ENCODE measurements at places on chromosomes 13 and 19.
A peak's percentile ranks its signal among the peaks of the same experiment; 100 is the strongest.

- DNase-seq = no peak
Observed at GRCh38 chr13:101552286-101552685, 99.8 kb downstream of the ITGBL1 start.

DNA sequence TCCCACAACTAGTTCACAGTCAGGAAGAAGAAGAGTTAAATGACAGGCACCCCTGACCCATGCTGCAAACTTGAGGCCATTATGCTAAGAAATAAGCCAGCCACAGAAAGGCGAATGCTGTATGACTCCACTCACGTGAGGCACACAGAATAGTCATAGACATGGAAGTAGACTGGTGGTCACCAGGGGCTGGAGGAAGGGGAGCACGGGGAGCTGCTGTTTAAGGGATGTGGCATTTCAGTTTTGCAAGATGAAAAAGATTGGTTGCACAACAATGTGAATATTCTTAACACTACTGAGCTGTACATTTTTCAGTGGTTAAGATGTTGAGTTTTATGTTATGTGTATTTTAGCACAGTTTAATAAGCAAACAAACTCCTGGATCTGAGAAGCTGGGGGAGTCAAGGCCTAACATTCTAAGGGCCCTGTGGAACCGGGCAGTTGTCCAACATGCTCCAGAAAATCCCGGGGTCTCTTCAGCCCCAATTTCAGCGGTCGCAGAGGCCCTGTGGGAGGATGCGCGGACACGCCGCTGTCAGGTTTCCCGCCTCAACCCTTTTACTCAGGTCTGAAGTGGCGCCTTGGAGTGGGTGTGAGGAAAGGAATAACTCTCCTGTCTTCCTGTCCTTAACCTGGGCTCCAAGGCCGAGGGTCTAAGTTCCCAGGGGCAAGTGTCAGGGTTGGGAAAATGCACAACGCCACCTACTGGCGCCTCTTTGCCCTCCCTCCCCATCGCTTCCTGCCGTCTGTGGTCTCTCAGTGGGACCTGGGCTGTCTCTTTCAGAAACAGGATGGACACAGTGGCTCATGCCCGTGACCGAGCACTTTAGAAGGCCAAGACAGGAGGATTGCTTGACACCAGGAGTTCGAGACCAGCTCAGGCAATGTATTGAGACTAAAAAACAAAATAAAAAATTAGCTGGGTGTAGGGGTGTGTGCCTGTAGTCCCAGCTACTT is 4.4 kb upstream of the TMEM272 start:
- no peak for DNase-seq

DNA sequence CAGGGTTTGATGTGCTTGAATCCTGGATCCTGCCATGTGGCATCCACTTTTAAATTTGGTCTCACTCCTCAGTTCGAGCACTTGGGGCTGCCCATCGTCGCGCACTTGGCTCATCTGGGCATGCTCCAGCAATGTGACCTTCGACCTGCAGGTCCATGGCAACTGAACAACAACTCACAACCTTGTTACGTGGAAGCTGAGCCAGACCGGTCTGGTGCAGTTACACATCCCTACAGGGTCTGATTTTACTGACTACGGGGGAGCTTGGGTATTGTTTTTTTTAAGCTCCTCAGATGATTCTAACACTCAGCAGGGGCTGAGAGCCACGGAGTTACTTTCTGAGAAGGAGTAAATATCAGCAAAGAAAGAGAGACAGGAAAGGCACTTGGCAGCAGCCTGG is 769.6 kb downstream of the UQCRFS1 start:
- no peak for DNase-seq

- no peak for DNase-seq
Observed at GRCh38 chr13:58869566-58869965, 1238.0 kb downstream of the PCDH17 start.

DNA sequence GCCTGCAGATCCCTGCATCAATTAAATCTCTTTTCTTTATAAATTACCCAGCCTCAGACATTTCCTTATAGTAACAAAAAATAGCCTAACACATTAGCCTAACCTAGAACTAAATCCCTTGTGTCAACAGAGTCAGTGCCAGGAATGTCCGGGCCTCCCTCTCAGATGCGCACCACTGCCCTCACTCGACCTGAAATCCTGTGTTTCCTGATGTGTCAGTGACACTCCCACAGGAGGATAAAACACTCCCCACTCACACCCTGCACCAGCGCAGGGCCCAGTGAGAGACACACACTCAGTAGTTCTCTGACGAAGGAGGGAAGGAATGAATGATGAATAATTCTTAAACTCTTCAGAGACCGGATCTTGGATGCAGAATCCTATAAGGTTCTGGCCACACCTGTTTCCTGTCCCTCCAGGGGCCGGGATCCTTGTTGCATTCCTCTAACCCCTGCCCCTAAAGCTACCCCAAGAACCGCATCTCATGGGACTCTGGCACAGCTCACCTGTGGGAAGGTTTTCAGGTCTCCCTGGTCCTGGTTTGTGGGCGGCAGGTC is 3.1 kb downstream of the CEACAM3 start:
- DNase-seq = no peak

DNA sequence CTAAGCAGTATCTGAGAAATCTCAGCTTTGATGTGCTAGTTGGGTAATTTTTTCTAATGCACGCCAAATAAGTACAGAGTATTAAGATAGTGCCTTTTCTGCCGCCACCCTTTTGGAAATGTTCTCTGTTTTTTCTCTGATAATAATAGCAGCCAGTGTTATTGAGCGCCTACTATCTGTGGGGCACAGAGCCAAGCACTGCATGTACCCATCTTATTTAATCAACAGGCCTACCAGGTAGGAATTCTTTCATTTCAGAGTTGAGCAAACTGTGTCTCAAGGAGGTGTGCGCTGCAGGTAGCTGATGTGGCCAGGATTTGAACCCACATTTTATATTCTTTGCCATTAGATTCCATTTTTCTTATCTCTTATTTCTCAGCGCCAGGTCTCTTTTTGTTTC is 1.4 kb downstream of the EPN1 start:
- DNase-seq = no peak

DNA sequence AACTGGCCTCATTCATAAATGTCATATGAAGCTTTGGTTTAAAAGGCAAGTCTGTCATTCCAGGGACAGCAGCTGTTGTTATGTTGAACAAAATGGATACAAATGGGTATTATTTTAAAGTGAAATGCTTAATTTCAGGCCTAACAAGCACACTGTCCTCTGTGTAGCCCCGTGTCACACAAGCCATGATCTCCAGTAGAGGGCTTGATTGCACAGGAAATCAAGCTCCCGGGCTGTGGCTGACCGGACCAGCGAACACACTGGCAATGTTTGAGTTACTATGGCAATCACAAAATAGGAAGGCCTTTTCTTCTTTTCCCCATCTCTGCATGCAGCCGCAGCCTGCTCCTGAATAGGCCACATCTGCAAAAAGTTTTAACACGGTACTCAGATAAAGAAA is 64.0 kb upstream of the GSX1 start:
- no peak for DNase-seq

DNA sequence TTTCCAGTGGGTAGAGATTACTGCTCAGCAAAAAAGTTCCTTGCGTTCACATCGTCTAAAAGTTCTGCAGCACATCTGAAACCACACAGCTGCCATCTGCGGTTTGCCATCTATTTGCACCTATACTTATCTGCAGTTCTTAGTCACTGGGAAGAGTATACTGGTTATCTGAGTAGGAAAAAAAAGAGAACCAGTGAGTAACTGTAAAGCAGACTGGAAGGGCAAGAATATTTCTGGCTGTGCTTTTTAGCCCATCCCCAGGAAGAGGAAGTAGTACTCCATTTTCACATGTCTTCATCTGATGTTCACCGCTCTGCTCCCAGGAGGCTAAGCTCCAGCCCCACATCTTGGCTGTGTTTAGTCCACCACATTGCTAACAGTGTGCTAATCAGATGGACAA is 35.6 kb downstream of the EFNB2 start:
- no peak for DNase-seq

- no peak for DNase-seq
Observed at GRCh38 chr19:3405261-3405653, 38.9 kb downstream of the NFIC start.

DNA sequence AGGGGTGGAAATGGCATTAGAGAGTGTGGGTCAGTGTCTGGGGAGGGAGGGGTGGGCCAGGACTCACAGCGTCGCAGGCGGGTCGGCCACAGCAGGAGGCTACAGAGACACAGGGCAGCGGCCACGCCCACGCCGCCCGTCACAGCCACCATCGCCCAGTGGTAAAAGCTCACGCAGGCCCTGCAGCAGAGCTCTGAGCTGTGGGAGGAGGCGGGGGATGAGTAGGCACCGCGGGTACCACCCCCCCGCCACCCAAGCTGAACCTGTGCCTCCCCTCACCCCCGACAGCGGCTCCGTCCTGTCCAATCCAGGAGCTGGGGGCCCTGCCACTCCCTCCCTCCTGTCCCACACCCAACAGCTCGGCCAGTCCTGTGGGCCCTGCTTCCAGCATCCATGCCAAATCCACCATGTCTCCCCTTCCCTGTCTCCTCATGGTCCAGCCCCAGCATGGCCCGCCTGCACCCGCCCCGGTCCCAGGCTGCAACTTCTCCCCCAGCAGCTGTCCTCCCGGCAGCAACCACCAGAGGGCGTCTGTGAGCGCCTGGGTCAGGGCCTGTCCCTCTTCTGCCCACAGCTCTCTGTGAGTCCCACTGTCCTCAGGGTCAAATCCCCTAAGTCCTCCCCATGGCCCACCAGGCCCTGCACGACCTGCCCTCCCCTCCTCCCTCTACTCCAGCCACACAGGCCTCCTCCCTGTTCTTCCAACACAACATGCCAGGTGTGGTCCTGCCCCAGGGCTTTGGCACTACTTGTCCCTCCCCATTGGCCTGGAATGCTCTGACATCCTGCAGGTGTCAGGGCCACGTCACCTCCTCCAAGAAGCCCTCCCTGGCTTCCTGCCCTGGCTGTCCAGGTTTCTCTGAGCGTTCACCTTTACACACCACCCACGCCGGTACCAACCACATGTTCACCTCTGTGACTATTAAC is 6.0 kb downstream of the TEKTIP1 start:
- peak; percentile 23 for DNase-seq
